Caco-2 (cell line): ENCODE measurements at places on chromosomes 2 and 18.
A peak's percentile ranks its signal among the peaks of the same experiment; 100 is the strongest.

DNA sequence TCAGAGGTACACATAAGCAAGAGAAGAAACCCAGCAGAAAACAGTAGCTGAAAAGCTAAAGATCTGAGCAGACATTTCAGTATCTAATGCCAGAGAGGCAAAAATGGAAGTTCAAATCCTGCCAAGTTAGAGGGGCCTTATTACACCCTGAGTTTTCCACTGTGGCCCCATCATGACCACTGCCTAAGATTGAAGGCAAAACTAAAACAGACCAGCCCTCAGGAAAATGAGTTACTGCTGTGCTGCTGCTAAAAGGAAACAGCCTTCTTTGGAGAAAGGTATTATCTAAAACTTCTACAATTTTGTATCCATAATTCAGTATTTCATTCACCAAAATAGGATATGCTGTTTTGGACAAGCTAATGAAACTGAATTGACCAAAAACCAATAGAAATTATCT, 16.8 kb downstream of the PPP1CB start:
- H3K4me1 ChIP-seq = no peaks in the 10 kb centered on the region
- H3K27ac ChIP-seq = no peak overlapping the region
- H3K36me3 ChIP-seq = no peaks in the 10 kb centered on the region

GRCh38 chr18:56575819-56576663, 62.4 kb downstream of the TXNL1 start:
- H3K4me1 ChIP-seq = no peaks in the 10 kb centered on the region
- no peak for DNase-seq
- no peak overlapping the region for H3K4me3 ChIP-seq
- no peaks in the 10 kb centered on the region for H3K36me3 ChIP-seq
- no peak overlapping the region for H3K27ac ChIP-seq

GRCh38 chr2:39665811-39666490, at the start of gene TMEM178A:
TMEM178A (plus strand) TSS chr2:39665917; CDS start chr2:39665975, 58 bp downstream.
- no peak within 1 kb of the TSS for H3K4me3 ChIP-seq
- no peaks in the 10 kb centered on the region for H3K36me3 ChIP-seq
- H3K4me1 ChIP-seq = no peaks in the 10 kb centered on the region
- no peaks in the 10 kb centered on the region for H3K27me3 ChIP-seq

DNA sequence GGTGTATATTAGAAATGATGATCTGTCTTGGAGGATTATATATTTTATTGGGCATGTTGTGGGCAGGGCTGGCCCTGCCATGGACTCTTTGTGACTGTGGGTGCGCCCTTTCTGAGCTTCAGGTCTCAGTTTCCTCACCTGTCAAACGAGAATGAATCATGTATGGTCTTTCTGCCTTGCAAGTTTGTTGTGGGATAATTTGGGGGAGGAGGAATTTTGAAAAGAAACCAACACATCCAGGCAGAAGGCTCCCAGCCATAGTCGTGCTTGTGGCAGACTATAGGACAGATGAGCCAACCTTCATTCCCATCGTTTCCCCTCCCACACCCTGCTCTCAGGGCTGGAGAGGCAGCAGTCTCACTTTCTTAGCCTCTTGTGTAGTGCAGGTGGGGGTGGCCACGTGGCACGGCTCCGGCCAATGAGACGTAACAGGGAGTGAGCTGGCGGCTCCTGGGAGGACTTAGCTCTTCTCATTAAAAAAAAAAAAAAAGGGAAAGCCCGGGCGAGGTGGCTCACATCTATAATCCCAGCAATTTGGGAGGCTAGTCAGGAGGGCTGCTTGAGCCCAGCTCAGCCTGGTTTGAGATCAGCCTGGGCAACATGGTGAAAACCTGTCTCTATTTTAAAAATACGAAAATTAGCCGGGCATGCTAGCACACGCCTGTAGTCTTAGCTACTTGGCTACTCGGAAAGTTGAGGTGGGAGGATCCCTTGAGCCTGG, 63.1 kb downstream of the RHOB start:
- no peak overlapping the region for H3K27ac ChIP-seq
- H3K4me3 ChIP-seq = no peak overlapping the region
- H3K27me3 ChIP-seq = no peaks in the 10 kb centered on the region
- peak; percentile 72 for DNase-seq

DNA sequence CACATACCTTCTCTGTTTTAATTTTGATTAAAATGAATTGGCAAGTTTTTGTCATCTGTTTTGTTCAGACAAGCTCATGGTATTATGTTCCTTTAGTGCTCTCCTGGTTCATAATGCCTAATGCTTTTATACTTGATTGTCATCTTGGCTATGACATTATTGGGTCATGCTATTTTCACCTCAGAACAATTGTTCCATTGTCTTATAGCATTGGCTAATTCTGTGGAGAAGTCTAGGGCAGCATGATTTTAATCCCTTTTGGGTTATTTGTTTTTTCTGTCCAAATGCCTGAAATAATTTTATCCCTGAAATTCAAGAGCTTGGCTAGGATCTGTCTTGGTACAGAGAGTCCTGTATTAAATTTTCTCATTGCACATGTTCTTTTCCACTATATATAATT, 83.8 kb upstream of the CCDC85A start:
- H3K27me3 ChIP-seq = no peaks in the 10 kb centered on the region
- H3K36me3 ChIP-seq = no peaks in the 10 kb centered on the region
- H3K27ac ChIP-seq = no peak overlapping the region
- DNase-seq = no peak

DNA sequence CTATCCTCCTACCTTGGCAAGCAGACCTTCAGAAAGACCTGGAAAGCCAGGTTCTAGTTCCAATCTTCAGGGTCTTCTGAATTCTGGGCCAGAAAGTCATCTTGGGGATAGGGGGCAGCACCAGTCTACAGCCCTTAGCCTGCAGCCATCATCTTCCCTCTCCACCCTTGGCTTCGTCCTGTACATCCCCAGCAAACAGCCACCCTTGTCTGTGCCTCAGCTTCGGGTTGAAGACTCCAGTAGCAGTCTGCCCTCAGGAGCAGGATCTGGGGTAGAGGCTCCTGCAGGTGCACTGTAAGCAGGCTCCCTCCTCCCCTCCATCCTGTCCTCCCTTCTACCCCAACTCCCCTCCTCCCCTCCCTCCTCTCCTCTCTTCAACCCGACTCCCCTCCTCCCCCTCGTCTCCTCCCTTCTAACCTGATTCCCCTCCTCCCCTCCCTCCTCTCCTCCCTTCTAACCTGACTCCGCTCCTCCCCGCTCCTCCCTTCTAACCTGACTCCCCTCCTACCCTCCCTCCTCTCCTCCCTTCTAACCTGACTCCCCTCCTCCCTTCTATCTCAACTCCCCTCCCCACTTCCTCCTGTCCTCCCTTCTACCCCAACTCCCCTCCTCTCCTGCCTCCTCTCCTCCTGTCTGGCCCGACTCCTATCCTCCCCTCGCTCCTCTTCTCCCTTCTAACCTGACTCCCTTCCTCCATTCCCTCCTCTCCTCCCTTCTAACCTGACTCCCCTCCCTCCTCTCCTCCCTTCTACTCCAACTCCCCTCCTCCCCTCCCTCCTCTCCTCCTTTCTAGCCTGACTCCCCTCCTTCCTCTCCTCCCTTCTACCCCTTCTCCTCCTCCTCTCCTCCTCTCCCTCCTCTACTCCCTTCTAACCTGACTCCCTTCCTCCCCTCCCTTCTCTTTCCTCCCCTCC, 90.1 kb upstream of the SMAD2 start:
- H3K4me3 ChIP-seq = no peak overlapping the region
- no peaks in the 10 kb centered on the region for H3K27me3 ChIP-seq
- H3K36me3 ChIP-seq = no peaks in the 10 kb centered on the region
- no peak for DNase-seq
- no peak overlapping the region for H3K27ac ChIP-seq
- H3K4me1 ChIP-seq = no peaks in the 10 kb centered on the region

GRCh38 chr2:173419506-173419905, 64.8 kb downstream of the CDCA7 start:
- no peak overlapping the region for H3K4me3 ChIP-seq
- H3K4me1 ChIP-seq = no peaks in the 10 kb centered on the region

- no peak overlapping the region for H3K27ac ChIP-seq
- H3K4me3 ChIP-seq = no peak overlapping the region
- H3K4me1 ChIP-seq = 0 out of 2 replicates have a peak, but pooled peaks cover 4% of the 10 kb centered on the region
- no peaks in the 10 kb centered on the region for H3K36me3 ChIP-seq
Measured at GRCh38 chr2:128324897-128325410, 6.3 kb upstream of the HS6ST1 start.

DNA sequence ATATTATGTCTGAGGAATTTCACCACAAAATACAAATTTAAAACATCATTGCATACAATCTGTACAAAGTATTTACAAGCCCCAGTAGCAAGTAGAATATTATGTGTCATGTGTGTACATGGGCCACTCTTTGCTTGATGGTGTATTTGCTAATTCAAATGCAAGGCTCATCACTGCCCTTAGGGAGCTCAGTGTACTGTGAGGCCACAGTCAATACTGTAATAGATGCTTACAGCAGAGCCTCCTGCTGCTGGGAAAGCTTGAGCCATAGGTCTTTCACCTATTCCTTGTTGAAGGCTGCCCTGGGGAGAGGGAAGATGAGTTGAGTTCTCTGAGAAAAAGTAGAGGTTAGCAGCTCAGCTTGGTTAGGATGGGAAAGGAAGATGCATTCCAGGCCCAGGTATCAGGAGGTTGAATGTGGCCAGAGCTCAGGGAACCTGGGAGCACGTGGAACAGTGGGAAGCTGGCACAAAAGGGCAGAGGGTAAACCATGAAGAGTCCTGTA, 189.6 kb downstream of the LRP1B start:
- no peaks in the 10 kb centered on the region for H3K36me3 ChIP-seq
- no peaks in the 10 kb centered on the region for H3K4me1 ChIP-seq
- DNase-seq = no peak
- no peaks in the 10 kb centered on the region for H3K27me3 ChIP-seq
- no peak overlapping the region for H3K27ac ChIP-seq

DNA sequence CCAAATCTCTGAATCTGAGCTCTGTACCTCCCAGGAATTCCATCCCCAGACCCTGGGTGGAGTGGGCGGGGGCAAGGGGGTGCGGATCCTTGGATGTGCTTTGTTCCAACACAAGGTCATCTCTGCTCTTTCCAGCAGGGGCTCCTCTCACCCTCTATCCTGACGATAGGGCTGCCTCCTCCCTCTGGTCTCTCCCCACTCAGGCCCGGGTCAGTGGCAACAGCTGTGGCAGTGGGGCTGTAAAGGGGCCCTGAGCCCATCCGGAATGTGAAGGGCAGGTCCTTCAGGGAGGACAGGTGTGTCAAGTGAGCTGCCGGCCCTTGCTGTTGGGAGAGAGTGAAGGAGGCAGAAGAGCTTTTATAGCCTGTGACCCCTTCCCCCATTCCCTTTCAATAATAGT, 167.8 kb downstream of the CELF4 start:
- no peak overlapping the region for H3K27ac ChIP-seq
- no peaks in the 10 kb centered on the region for H3K36me3 ChIP-seq
- H3K4me3 ChIP-seq = no peak overlapping the region
- H3K27me3 ChIP-seq = no peaks in the 10 kb centered on the region; the same call in 1 of the 2 replicates

DNA sequence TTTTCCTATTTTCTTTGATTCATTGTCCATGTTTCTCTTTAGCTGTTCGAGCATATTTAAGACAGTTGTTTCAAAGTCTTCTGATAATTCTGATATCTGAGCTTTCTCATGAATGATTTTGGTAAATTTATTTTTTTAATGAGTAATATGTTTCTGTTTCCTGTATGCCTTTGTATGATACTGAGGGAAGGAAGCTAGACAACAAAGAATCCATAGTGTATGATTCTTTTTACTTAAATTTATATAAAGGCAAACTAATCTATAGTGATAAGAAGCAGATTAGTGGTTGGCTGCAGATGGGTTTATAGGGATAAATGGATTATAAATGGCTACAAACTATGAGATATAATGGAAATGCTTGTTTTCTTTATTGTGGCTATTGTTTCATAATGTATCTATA, 352.7 kb upstream of the CDH2 start:
- no peak overlapping the region for H3K27ac ChIP-seq
- no peak for DNase-seq
- no peaks in the 10 kb centered on the region for H3K4me1 ChIP-seq
- H3K36me3 ChIP-seq = no peaks in the 10 kb centered on the region

GRCh38 chr2:216504376-216504762, 5.7 kb downstream of the RPL37A start:
- no peak for DNase-seq
- peaks cover 15% of the 10 kb centered on the region; the same call in 1 of the 2 replicates for H3K4me1 ChIP-seq
- H3K4me3 ChIP-seq = no peak overlapping the region
- no peaks in the 10 kb centered on the region for H3K27me3 ChIP-seq

- H3K4me1 ChIP-seq = peaks cover 5% of the 10 kb centered on the region; the same call in 1 of the 2 replicates
- no peak overlapping the region for H3K4me3 ChIP-seq
- H3K27ac ChIP-seq = peak overlapping the region; percentile 33
- no peaks in the 10 kb centered on the region for H3K27me3 ChIP-seq
- H3K36me3 ChIP-seq = no peaks in the 10 kb centered on the region; the same call in 1 of the 2 replicates
Measured at GRCh38 chr2:113910967-113911678, 21.2 kb downstream of the ACTR3 start.

GRCh38 chr18:9737472-9738121, 29.5 kb downstream of the RAB31 start:
- no peak overlapping the region for H3K4me3 ChIP-seq
- H3K36me3 ChIP-seq = no peaks in the 10 kb centered on the region
- no peaks in the 10 kb centered on the region for H3K27me3 ChIP-seq
- H3K27ac ChIP-seq = peak overlapping the region; percentile 71

- no peak overlapping the region for H3K4me3 ChIP-seq
- H3K27me3 ChIP-seq = no peaks in the 10 kb centered on the region
- H3K27ac ChIP-seq = no peak overlapping the region
- H3K4me1 ChIP-seq = no peaks in the 10 kb centered on the region
Measured at GRCh38 chr2:187916799-187917198, 362.6 kb upstream of the TFPI start.

- no peaks in the 10 kb centered on the region for H3K4me1 ChIP-seq
- H3K27ac ChIP-seq = no peak overlapping the region
- H3K36me3 ChIP-seq = no peaks in the 10 kb centered on the region
- H3K4me3 ChIP-seq = no peak overlapping the region
Measured at GRCh38 chr2:199589306-199589705, 131.6 kb upstream of the SATB2 start.

DNA sequence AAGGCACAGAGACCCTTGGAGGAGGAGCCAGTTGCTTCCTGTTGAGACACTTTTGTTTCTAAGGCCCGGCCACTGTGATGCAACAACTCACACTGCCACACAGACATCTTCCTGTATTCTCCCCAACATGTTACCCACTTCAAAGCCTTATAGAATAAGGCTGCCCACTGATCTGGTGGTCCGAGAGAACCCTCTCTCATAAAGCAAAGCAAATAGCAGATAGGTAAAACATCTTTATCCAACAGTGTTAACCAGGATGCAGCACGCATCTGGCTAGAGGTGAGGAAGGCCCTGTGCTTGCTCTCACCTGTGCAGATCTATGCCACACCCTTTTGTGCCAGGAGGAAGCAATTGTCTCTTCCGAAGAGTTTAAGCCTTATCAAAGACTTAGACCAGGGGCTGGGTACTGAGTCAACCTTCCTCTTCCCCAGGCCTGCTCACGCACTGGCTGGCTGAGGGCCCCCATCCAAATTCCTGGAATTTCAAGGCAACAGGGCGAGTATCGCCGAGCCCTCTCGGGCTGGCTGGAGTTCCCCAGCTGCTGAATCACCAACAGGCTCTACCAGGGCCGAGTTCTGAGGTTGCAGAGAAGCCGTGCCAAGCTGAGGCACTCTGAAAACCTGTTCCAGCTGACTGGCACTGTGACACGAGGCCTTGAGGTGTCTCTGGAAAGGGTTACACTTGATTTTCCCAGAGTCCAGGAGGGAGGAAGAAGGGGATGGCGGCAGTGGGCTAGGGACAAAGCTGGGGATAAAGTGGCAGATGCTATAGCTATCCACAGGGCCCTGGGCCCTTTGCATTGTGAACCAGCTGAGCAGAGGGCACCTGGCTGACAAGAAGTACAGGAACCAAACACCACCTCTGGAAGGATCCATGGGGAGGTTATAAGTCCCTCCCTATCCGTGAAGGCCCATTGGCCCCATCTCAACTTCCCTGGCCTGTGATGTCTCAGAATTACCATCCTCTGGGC, 29.3 kb downstream of the TGFA start:
- DNase-seq = no peak
- no peaks in the 10 kb centered on the region for H3K36me3 ChIP-seq

- peaks cover 48% of the 10 kb centered on the region for H3K4me1 ChIP-seq
- H3K36me3 ChIP-seq = no peaks in the 10 kb centered on the region
- DNase-seq = no peak
- H3K27me3 ChIP-seq = no peaks in the 10 kb centered on the region
- peak overlapping the region; percentile 50 for H3K27ac ChIP-seq
Measured at GRCh38 chr18:48992791-48993555, 42.2 kb upstream of the SMAD7 start.
